ENCODE measurements at places on chromosomes 1 and 21. TPM values are rescaled to one million over a fixed set of nuclear protein-coding genes. Genes with fewer than 3 reads are reported as not detected.

The MAP1LC3C gene
- total RNA-seq: 1.2 TPM

The DCST1 gene
- total RNA-seq: not detected

The NTRK1 gene
- 2.9 TPM for total RNA-seq

The POFUT2 gene
- 38.3 TPM for total RNA-seq

GRCh38 chr1:200428482-200429205 lies 18.8 kb upstream of the ZNF281 start:
- H3K27ac ChIP-seq: no peak overlapping the region
- no peak overlapping the region for H3K4me3 ChIP-seq
- H3K4me1 ChIP-seq: no peaks in the 10 kb centered on the region
- no peak for DNase-seq
- H3K27me3 ChIP-seq: no peaks in the 10 kb centered on the region

Measured in vagina (tissue), 2 donors.